ENCODE measurements at places on chromosomes 7 and 10. TPM values are rescaled to one million over a fixed set of nuclear protein-coding genes. Genes with fewer than 3 reads are reported as not detected.

DNA sequence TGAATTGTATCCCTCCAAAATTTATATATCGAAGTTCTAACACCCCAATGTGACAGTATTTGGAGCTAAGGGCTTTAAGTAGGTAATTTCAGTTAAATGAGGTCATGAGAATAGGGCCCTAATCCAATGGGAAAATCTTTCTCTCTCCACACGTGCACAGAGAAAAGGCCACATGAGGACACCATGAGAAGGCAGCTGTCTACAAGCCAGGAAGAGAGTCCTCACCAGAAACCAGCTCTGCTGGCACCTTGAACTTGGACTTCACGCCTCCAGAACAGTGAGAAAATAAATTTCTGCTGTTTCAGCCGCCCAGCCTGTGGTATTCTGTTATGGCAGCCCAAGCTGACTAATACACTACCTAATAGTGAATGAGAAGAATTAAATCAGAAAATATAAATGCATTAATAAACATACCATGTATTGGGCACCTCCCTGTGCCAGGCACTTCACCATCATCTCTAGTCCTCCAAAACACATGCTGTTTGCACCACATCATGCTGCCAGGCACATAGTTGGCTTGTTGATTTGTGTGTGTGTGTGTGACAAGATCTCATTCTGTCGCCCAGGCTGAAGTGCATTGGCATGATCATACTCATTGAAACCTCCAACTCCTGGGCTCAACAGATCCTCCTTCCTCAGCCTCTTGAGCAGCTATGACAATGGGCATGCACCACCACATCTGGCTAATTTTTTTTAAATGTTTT lies 9.1 kb upstream of the TOMM7 start:
- no peak for DNase-seq

DNA sequence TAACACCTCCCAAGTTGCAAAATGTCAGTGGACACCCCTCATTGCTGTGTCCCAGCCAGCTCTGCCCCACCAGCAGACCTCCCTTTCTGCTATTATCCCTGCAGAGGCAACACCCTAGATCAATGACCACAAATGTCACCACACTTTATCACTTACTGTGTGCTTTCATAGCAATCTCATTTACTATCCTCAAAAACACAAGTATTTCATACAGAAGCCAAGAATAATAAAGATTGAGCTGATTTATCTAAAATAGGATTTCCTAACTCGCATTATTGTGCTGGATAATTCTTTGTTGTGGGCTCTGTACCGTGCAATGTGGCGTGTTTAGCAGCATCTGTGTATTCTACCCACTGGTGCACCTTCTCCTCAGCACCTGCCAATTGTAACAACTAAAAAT lies 13.2 kb upstream of the ABCB5 start:
- no peak for DNase-seq

GRCh38 chr7:45988405-45989057 lies 67.5 kb upstream of the IGFBP3 start:
- no peak for DNase-seq

GRCh38 chr10:90936276-90936659 lies 15.4 kb upstream of the ANKRD1 start:
- DNase-seq, result no peak

DNA sequence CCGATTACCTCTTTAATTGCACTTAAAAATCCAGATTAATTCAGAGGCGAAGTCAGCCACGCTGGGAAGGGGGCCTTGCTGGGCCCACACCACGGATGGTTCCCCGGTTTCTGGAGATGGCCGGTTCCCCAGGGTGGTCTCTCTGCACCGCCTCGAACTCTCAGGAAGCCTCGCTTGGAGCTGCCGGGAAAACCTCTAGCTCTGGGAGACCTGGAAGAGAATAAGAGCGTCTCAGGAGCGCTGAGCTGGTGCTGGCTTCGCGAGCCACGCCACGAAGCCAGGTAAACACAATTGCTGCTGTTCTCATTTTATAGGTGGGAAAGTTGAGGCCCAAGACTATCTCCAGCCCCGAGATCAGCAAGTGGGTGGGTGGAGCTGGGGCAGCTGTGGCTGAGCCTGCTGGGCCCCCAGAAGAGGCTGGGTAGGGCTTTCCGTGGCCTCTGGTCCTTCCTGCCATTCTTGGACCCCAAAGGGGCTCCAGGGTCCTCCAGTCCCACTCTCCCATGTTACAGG lies 110.4 kb downstream of the MICALL2 start:
- DNase-seq, result no peak

GRCh38 chr10:119302591-119303253 lies 95.4 kb downstream of the GRK5 start:
- DNase-seq, result no peak

PLCE1 gene
- 1.5 TPM for total RNA-seq

FKBP9 gene
- total RNA-seq, result 170 TPM

All from MG63 (cell line).